ENCODE measurements at places on chromosomes 3 and 15. TPM values are rescaled to one million over a fixed set of nuclear protein-coding genes. Genes with fewer than 3 reads are reported as not detected.

Gene NRROS
- total RNA-seq: under 0.01 TPM

Gene TMEM207
- total RNA-seq: not detected

Gene TRIM42
- not detected for total RNA-seq

Gene FBXO22
- 75.6 TPM for total RNA-seq

DNA sequence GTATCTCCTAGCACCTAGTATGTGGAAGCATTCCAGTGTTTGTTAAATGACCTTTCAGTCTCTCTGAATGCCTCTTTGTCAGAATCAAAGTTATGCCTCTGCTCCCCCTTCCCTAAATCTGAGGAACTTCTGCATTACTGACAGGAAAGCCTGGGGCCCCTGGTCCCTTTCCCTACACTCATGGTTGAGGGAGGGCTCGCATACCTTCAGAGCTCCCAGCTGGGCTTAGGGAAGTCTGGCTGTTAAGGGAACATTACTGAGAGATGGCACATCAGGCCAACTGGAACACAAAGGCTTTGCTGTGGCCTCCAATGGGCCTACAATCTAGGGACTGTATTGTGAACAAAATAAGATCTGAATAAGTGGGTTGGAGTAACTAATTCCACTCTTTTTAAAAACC lies 10.3 kb downstream of the PKM start:
- H3K4me1 ChIP-seq: peaks cover 8% of the 10 kb centered on the region
- H3K36me3 ChIP-seq: peaks cover 15% of the 10 kb centered on the region
- no peak overlapping the region for H3K27ac ChIP-seq
- H3K27me3 ChIP-seq: no peaks in the 10 kb centered on the region
- peak; percentile 23 for DNase-seq

DNA sequence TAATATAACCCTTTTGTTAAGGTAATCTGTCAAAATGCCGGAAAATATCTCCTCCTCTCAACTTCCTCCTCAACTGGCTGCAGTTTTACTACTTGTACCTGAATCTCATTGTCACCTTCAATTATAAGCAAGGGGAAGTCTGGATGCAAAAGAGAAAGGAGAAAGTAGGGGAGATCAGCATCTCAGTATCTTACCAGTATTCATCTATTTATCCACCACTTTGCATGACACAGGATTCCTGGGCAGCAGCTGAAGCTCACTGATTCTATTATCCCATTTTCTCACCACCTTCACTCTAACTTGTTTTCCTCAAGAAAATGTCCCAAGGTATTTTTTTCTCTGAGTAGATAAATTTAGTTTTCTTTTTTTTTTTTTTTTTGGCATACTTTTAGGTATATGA lies 440.5 kb upstream of the CBLB start:
- H3K27ac ChIP-seq: no peak overlapping the region
- H3K36me3 ChIP-seq: no peaks in the 10 kb centered on the region
- DNase-seq: no peak
- H3K27me3 ChIP-seq: no peaks in the 10 kb centered on the region
- no peak overlapping the region for H3K4me3 ChIP-seq

GRCh38 chr15:38297623-38298388 lies 45.2 kb downstream of the SPRED1 start:
- peak; percentile 73 for DNase-seq
- H3K4me3 ChIP-seq: no peak overlapping the region
- no peaks in the 10 kb centered on the region for H3K27me3 ChIP-seq
- H3K4me1 ChIP-seq: peaks cover 9% of the 10 kb centered on the region
- no peak overlapping the region for H3K27ac ChIP-seq

DNA sequence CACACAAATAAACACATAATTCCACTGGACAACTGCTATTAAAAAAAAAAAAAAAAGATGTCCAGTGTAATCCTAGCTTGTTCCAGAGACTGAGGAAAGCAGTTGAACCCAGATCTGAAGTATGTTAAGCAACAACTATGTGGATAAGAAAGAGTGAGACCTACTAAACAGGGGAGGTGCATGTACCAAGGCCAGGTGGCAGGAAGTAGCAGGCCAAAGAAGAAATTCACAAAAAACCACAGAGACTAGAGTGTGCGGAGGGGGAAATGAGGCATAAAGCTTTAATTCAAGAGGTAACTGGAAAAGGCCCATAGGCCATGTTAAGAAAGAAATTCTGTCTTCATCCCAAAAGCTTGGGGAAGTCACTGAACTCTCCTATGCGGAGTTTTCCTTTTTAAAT lies 490.0 kb downstream of the NAALADL2 start:
- no peaks in the 10 kb centered on the region for H3K27me3 ChIP-seq
- no peaks in the 10 kb centered on the region for H3K36me3 ChIP-seq

DNA sequence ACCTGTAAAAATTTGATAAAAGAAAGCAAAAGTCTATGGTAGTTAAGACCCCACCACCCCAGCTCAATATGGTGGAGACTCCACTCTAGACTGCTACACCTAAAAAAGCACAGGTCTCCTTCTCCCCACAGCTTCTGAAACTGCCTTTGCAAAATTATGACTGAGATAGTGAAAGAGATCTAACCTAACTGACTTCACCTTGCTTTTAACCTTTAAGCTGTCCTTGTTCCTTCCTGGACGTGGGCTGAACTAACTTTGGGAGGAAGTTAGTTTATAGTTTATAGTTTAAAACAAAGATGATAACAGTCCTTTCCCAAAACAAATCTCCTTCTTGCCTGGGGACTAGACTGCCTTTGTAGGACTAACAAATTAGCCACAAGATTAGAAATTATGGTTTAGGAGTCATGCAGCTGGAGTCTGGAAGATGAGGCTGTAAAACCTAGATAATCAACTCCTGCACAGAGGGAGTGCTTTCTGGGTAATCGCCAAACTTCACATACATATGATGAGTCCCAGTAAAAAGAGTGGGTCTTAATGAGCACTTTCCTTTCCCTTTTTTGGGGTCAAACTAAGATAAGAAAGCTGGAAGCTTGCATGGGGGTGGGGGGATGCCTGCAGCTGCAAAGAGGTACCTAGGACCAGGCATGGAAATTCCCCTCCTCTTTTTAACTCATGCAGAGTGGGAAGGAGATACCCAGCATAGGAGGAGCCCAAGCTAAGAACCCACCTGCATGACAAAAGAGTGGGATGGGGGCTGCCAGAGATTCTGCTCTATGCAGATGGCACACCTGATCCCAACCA lies 17.5 kb downstream of the CCR8 start:
- H3K36me3 ChIP-seq: no peaks in the 10 kb centered on the region
- no peak overlapping the region for H3K4me3 ChIP-seq
- H3K27me3 ChIP-seq: no peaks in the 10 kb centered on the region
- no peaks in the 10 kb centered on the region for H3K4me1 ChIP-seq
- no peak for DNase-seq

DNA sequence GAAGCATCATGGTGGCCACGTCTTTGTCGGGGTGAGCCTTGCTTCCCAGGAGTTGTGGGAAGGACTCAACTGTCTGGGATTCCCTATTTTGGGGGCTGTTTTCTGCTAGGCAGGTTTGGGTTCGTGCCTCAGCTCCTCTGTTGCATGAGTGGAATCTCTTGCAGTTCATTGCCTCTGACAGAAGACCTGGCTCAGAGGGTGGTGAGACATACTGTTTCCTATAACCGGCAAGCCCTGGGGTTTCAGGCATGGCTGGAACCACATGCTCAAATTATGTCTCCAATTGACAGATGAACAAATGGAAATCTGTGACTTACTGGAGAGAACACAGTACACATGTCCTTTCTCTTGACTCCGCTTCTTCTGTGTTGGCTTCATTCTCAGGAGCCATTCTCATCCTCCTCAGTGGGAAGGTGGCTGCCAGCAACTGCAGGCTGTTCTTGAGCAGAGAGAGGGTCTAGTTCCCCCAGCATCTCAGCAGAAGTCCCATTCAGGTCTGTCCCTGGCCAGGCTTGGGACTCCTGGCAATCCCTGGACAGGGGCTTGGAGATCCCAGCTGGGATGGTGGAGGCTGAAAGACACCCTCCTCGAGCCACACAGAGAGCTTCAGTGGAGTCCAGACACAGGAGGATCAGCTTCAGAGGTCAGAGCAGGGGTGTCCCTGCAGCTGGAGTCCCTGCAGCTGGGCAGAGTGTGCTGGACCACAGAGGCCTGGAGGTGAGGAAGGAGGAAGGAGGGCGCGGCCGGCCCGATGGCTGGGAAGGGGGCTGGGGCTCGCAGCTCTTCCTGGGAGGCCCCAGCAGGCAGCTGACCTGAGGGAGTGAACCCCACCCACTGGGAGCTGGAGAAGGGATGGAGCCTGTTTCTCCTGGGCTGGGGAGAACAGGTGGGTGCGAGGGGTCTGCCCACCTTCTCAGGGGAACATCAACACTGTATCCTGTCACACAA lies 97.6 kb downstream of the LSM3 start:
- no peak overlapping the region for H3K4me3 ChIP-seq
- DNase-seq: no peak
- no peaks in the 10 kb centered on the region for H3K4me1 ChIP-seq
- H3K27ac ChIP-seq: no peak overlapping the region
- peaks cover 4% of the 10 kb centered on the region for H3K27me3 ChIP-seq
- no peaks in the 10 kb centered on the region for H3K36me3 ChIP-seq

DNA sequence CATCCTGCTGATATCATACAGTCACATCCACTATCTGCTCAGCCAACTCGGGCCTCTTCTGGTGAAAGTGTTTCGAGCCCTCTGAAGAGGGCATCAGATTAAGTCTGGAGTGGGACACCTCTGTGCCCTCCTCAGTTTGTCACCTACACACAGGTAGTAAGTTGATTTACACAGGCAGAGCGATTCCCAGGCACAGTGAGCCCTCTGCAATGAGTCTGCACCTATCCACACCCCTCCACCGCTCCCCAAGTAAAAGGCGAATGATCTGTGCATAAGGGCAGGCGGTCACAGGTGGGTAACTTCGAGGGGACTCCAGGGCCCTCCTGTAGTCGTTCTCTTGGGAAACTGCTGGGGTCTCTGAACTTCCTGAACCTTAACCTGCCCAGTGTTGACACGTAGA lies 152.0 kb downstream of the ATP10A start:
- DNase-seq: no peak
- H3K4me3 ChIP-seq: no peak overlapping the region
- H3K27ac ChIP-seq: no peak overlapping the region
- H3K36me3 ChIP-seq: no peaks in the 10 kb centered on the region

GRCh38 chr3:135239615-135239884 lies 444.5 kb downstream of the EPHB1 start:
- H3K27ac ChIP-seq: no peak overlapping the region
- H3K36me3 ChIP-seq: no peaks in the 10 kb centered on the region
- no peak for DNase-seq
- H3K4me3 ChIP-seq: no peak overlapping the region
- H3K27me3 ChIP-seq: no peaks in the 10 kb centered on the region

GRCh38 chr3:12644331-12644937 lies 19.5 kb downstream of the RAF1 start:
- no peaks in the 10 kb centered on the region for H3K27me3 ChIP-seq
- DNase-seq: peak; percentile 92
- peak overlapping the region; percentile 29 for H3K27ac ChIP-seq
- no peaks in the 10 kb centered on the region for H3K36me3 ChIP-seq

GRCh38 chr3:38497031-38497430 lies 891 bp downstream of the EXOG start:
- no peaks in the 10 kb centered on the region for H3K36me3 ChIP-seq
- DNase-seq: no peak
- peak overlapping the region; percentile 90 for H3K4me3 ChIP-seq
- H3K4me1 ChIP-seq: no peaks in the 10 kb centered on the region

DNA sequence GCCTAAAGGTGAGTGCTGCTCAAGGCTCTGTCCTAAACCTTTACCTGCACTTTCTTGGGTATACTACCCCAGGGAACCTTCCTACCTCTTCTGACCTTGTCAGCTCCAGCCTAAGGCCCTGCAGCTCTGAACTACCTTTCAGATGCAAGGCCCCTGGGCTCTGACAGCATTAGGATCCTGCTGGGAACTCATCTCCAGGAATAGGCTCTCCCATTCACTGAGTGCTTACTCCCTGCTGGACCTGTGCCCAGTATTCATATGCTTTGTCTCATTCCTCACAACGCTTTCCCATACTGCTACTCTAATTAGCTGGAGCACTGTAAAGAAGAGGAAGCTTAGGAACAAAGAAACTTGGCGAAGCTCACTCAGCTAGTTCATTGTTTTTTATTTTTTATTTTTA lies 53.8 kb upstream of the RAB6B start:
- H3K27me3 ChIP-seq: no peaks in the 10 kb centered on the region
- no peak overlapping the region for H3K4me3 ChIP-seq
- H3K4me1 ChIP-seq: peaks cover 8% of the 10 kb centered on the region

GRCh38 chr15:89496155-89497098 lies at the start of gene RHCG:
Gene RHCG, minus strand, starts transcription at chr15:89496583. Its CDS starts 39 bp downstream, at chr15:89496544.
- H3K27ac ChIP-seq: no peak within 1 kb of the TSS
- H3K27me3 ChIP-seq: peaks cover 19% of the 10 kb centered on the region
- H3K36me3 ChIP-seq: no peaks in the 10 kb centered on the region
- DNase-seq: peak; percentile 40

DNA sequence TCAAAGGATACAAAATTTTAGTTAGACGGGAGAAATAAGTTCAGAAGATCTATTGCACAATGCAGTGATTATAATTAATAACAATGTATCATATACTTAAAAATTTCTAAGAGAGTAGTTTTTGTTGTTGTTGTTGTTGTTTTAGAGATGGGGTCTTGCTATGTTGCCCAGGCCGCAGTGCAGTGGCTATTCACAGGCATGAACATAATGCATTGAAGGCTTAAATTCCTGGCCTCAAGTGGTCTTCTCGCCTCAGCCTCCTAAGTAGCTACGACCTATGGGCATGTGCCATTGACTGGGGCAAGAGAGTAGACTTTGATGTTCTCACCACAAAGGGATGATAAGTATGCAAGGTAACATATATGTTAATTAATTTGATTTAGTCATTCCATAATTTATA lies 7.5 kb downstream of the STRIT1 start:
- H3K27ac ChIP-seq: no peak overlapping the region
- no peaks in the 10 kb centered on the region for H3K36me3 ChIP-seq
- no peak for DNase-seq
- no peaks in the 10 kb centered on the region for H3K27me3 ChIP-seq
- H3K4me1 ChIP-seq: peaks cover 3% of the 10 kb centered on the region

DNA sequence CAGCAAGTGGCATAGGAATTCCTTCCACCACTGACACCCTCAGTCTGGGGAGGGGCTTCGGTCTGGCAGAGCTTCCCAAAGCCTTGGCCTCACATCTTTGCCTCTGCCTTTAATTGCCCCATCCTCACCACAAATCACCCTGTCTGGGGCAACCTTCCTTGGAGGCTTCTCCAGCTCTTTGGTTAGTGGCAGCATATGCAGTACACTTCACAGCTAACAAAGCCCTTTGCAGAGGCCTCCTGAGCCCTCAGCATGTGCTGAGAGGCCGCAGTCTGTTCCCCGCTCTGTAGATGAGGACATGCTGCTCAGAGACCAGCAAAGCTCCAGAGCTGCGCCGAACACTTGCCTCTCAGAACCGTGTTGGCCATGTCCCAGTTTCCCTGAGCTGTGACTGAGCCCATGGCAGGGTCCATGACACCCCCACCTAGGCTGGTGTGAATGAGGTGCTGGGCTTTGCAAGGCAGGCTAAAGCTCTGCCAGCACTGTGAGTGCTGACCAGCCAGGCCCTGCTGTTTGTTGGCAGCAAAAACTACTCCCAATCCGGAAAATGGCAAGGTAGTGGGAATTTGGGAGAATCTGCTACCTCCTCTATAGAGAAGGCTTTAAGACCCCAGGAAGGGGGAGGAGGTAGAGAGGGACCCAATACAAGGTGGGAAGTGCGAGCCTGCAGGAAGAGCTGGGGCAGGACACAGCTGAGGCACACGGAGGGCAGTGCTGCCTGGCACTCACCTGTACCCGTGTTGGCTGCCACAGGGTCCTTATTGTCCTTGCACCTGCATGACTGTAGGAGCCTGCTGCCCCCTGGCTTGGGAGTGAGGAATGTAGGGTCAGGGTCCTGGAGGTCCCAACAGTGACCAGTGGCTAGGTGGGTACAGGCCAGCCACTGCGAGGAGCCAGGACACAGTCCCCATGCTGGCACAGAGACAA lies 8.4 kb upstream of the KLF15 start:
- no peak overlapping the region for H3K4me3 ChIP-seq
- DNase-seq: no peak
- H3K27me3 ChIP-seq: peaks cover 6% of the 10 kb centered on the region
- H3K36me3 ChIP-seq: no peaks in the 10 kb centered on the region
- H3K27ac ChIP-seq: no peak overlapping the region

All from fibroblast of lung (primary cell).